ENCODE measurements at places on chromosomes 12 and 14.
A peak's percentile ranks its signal among the peaks of the same experiment; 100 is the strongest.

- peak; percentile 24 for DNase-seq
Observed at GRCh38 chr12:92551853-92552397, 150.9 kb upstream of the PLEKHG7 start.

- DNase-seq = peak; percentile 54
Observed at GRCh38 chr14:87111126-87111525, 881.9 kb downstream of the GALC start.

DNA sequence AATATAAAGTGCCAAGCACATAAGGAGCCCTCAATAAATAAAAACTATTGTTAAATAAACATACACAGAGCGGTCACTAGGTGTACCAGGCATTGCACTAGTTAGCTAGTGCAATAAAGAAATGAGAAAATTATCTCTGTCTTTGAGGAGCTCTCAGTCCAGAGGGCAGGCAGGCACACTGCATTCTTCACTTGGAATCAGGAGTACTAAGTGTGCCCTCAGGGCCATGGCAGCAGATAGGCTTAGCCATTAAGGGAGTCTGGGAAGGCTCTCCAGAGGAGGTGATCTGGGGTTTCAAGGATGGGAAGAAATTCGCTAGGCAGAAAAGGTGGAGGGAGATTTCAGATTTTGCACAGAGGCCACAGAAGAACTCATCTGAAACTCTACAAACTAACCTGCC lies 9.1 kb downstream of the ABCD4 start:
- DNase-seq = no peak

GRCh38 chr12:65902500-65902899 lies 78.2 kb downstream of the HMGA2 start:
- peak; percentile 75 for DNase-seq

DNA sequence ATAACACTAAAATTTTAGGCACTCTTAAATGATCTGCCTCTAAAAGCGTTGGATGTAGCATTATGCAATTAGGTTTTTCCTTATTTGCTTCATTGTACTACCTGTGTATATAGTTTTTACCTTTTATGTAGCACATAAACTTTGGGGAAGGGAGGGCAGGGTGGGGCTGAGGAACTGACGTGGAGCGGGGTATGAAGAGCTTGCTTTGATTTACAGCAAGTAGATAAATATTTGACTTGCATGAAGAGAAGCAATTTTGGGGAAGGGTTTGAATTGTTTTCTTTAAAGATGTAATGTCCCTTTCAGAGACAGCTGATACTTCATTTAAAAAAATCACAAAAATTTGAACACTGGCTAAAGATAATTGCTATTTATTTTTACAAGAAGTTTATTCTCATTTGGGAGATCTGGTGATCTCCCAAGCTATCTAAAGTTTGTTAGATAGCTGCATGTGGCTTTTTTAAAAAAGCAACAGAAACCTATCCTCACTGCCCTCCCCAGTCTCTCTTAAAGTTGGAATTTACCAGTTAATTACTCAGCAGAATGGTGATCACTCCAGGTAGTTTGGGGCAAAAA lies 4.1 kb downstream of the CDKN1B start:
- no peak for DNase-seq

DNA sequence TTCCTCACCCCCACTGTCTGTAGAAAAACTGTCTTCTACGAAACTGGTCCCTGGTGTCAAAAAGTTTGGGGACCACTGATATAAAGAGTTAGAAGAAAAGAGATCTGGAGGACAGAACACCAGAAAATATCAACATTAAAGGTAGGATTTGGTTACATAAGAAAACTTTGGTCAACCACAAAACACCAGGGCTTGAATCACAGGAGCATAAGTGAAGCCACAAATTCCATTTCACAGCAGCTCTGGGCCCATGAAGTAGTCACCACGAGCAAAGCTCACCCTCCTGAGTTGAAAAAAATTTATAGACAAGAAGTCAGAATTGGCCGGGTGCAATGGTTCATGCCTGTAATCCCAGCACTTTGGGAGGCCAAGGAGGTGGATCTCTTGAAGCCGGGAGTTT lies 19.4 kb downstream of the RALGAPA1 start:
- DNase-seq = peak; percentile 24

DNA sequence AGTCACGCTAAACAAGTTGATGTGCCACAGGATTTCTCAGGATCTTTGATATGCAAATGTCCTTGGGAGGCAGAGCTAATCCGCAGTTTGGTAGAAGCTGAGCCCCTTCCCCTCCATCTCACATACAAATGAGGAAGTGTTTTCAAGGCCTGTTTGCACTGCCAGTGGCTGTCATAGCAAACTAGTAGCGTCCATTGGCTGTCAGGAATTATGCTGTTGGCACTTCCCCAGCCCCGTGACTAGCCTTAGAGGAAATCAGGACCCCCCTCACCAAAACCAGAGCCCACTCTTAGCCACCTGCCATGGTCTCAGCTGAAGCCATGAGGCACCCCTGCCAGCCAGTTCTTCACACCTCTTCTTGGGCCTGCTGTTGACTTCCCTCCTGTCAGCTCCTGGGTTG lies 253.9 kb downstream of the CACNA1C start:
- DNase-seq = no peak
